ENCODE measurements at places on chromosomes 1 and 21.

- no peaks in the 10 kb centered on the region for H3K36me3 ChIP-seq
- no peak for DNase-seq
- H3K27me3 ChIP-seq = no peaks in the 10 kb centered on the region
- no peak overlapping the region for H3K27ac ChIP-seq
These were observed 317.1 kb upstream of the KAZN start for GRCh38 chr1:14281412-14281811.

DNA sequence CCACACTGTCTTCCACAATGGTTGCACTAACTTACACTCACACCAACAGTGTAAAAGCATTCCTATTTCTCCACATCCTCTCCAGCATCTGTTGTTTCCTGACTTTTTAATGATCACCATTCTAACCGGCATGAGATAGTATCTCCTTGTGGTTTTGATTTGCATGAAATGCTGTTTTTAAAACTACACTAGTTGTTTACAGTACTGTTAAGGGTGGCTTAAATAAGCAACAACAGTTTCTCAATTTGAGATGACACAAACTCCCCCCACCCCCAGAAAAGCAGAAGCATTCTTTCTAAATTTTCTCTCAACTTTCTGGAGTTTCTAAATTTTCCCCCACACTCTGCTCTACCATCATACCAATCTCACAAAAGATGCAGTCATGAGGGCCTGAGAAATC lies 7.1 kb upstream of the SLAMF7 start:
- H3K4me3 ChIP-seq = no peak overlapping the region
- H3K27me3 ChIP-seq = no peaks in the 10 kb centered on the region
- no peaks in the 10 kb centered on the region for H3K36me3 ChIP-seq
- H3K27ac ChIP-seq = no peak overlapping the region

- peak; percentile 86 for DNase-seq
- H3K27ac ChIP-seq = peak overlapping the region; percentile 16
- no peaks in the 10 kb centered on the region for H3K27me3 ChIP-seq
- no peak overlapping the region for H3K4me3 ChIP-seq
These were observed 137.7 kb upstream of the ADGRL2 start for GRCh38 chr1:81662913-81663526.

DNA sequence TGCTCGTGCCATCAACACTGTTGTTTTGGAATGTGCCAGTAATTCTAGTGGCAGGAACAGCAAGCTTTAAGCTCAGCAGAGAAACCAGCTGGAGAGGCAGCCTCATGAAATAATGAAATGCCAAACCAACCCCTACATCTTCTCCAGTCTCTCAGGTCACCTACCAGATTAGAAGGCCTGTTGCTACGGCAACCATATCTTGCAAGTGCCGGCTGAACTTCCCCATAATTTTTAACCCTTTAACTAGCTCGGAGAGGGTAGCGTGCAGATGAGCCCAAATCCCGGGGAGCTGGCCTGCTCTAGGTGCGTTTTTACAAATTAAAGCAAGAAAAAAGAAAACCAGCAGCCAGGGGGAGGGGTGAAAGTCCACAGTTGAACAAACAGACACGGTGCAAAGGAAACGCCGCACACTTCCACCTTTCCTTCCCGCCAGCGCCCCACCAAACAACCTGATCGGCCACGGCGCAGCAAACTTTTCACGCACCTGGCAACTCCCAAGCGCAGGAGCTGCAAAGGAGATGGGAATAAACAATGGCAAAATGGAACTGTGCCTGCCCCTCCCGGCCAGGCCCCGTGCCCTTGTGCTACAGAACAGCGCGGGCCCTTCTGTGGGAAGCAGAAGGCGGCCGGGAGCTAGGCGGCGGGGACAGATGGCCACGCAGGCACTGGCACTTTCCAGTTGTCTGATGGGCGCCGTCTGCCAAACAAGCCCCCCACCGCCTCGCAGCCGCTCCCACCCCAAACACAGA lies 50.1 kb downstream of the SSBP3 start:
- no peaks in the 10 kb centered on the region for H3K27me3 ChIP-seq
- peaks cover 1% of the 10 kb centered on the region for H3K36me3 ChIP-seq
- H3K27ac ChIP-seq = peak overlapping the region; percentile 72
- peak; percentile 92 for DNase-seq
- H3K4me3 ChIP-seq = no peak overlapping the region
- H3K4me1 ChIP-seq = peaks cover 28% of the 10 kb centered on the region

- H3K27me3 ChIP-seq = no peaks in the 10 kb centered on the region
- DNase-seq = peak; percentile 89
- peaks cover 11% of the 10 kb centered on the region for H3K4me1 ChIP-seq
- no peak overlapping the region for H3K27ac ChIP-seq
- H3K4me3 ChIP-seq = peak overlapping the region; percentile 18
These were observed 403 bp upstream of the PSEN2 start for GRCh38 chr1:226870026-226870400.

GRCh38 chr1:182003953-182004586 lies 57.4 kb downstream of the ZNF648 start:
- no peaks in the 10 kb centered on the region for H3K27me3 ChIP-seq
- no peaks in the 10 kb centered on the region for H3K4me1 ChIP-seq
- no peaks in the 10 kb centered on the region for H3K36me3 ChIP-seq
- no peak overlapping the region for H3K4me3 ChIP-seq

DNA sequence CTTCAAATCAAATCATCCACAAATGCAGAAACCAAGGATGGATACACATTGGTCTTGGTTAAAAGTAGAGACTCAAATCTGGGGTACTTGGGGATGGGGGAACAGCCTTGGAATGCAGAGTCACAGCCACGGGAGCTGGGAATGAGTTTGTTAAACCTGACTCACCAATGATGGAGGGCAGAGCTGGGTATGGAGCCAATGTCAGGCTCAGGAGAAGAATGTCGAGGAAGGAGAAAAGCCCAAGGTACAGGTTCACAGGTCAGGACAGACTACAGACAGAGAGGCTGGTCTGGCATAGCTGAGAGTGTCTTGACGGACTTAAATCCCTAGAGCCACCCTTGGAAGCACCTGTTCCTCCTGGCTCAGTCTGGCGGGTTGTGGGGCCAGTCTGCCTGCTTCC lies 237.6 kb downstream of the NTNG1 start:
- no peaks in the 10 kb centered on the region for H3K36me3 ChIP-seq
- no peaks in the 10 kb centered on the region for H3K4me1 ChIP-seq
- peak; percentile 15 for DNase-seq
- H3K4me3 ChIP-seq = no peak overlapping the region
- H3K27me3 ChIP-seq = no peaks in the 10 kb centered on the region

DNA sequence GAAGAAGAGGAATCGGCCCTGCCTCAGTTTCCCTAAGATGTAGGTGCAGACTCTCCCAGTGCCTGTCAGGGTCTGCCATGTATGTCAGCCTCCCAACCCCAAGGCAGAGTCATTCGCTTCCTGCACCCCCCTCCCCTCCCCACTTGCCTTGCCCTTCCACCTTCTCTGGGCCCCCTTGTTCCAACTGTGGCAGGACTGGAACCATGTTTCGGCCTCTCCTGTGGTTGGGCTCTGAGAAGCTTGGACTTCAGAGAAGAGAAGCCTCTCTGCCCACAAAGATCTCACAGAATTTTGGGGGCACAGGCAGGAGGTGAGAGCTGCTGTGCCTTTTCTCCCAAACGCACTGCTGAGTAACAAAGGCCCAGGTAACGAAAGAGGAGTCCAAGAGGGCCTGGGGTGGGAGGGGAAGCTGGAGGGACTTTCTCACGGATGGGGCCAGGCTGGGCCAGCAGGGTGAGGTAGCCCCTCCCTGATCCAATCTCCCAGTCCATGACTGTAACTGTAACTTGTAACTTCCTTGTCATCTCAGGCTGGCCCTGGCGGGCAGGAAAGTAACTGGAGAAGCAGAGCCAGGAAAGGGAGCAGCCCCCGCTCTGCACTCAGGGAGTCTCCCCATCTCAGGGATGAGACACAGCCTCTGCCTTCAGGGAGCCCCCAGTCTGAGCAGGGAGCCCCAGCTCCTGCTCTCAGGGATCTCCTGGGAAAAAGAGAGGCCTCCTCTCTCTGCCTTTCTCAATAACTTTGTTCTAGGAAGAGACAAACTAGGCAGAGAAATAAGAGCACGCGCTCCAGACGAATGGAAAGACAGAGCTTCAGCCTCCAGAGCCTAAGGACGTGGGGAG lies 11.3 kb downstream of the CRABP2 start:
- H3K4me3 ChIP-seq = no peak overlapping the region
- no peaks in the 10 kb centered on the region for H3K27me3 ChIP-seq
- peaks cover under 1% of the 10 kb centered on the region for H3K36me3 ChIP-seq
- DNase-seq = peak; percentile 92
- H3K27ac ChIP-seq = peak overlapping the region; percentile 69

DNA sequence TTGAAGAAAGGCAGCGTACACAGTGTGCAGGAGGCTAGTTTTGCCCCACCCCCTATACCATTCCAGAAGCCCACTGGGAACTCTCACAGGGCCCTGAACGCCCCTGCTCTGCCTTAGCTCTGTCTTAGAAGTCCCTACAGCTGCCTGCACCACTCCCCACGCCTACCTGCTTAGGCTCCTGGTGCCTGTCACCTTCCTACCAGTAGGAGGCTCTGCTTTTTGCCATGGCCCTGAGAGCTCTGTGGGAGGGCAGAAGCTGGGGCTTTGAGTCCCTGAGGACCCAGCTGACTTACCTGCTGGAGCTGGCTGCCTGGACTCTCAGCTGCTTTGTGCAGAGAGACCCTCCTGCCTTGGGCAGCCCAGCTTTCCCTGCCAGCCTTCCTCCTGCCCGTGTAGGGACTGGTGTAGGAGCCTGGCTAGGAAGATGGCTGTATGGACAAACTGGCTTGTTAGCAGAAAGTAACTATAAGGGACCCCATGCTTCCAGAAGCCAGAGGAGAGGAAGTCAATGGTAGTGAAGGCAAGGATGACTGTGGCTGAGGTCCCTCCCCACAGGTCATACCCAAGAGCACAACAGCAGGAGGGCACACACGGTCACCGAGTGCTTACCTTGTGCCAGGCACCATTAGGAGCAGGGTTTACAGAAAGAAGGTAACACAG lies 9.8 kb upstream of the CELSR2 start:
- peaks cover 13% of the 10 kb centered on the region for H3K36me3 ChIP-seq
- peaks cover 7% of the 10 kb centered on the region for H3K4me1 ChIP-seq
- H3K27me3 ChIP-seq = no peaks in the 10 kb centered on the region
- peak; percentile 88 for DNase-seq

- peak; percentile 79 for DNase-seq
- no peaks in the 10 kb centered on the region for H3K27me3 ChIP-seq
- H3K36me3 ChIP-seq = no peaks in the 10 kb centered on the region
- H3K4me1 ChIP-seq = peaks cover 2% of the 10 kb centered on the region
- peak overlapping the region; percentile 90 for H3K4me3 ChIP-seq
- peak overlapping the region; percentile 93 for H3K27ac ChIP-seq
These were observed 1.3 kb downstream of the FNBP1L start for GRCh38 chr1:93448983-93449804.

DNA sequence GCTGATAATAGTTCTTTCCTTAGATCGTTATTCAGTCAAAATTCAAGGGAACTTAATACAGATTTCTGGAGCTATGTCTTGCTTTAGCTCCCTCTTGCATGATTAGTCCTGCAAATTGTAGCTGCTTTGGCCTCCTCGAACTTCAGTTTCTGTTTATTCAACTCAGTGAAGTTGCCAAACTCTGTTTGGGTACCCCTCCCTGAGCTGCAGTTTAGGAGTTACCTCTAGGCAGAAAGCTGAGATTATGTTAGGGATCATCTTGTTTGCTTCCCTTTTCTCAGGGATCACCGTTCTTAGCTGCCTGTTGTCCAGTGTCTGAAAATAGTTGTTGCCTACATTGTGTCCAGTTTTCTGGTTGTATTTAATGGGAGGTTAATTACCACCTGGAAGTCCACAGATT lies 43.5 kb downstream of the SNX27 start:
- no peak for DNase-seq
- no peak overlapping the region for H3K27ac ChIP-seq
- H3K27me3 ChIP-seq = no peaks in the 10 kb centered on the region

DNA sequence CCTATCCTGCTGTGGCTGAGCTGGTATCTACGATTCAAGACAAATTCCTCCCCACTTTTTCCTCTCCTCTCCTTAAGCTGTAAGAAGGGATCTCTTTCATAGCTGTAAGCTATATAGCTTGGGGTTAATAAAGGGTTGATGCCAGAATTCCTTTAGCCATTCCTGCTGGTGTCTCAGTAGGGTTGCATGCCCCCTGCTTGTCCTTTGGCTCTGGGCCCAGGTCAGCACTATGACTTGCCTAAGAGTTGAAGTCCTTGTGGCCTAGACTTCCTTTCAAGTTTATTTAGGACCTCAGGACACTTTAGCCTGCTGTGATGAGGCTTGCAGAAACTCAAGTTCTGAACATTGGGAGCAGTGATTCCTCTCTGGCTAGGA lies 270.0 kb downstream of the AMY1C start:
- H3K36me3 ChIP-seq = no peaks in the 10 kb centered on the region
- H3K4me1 ChIP-seq = no peaks in the 10 kb centered on the region
- H3K27me3 ChIP-seq = no peaks in the 10 kb centered on the region
- H3K27ac ChIP-seq = no peak overlapping the region
- no peak overlapping the region for H3K4me3 ChIP-seq

GRCh38 chr1:89552471-89553081 lies 27.9 kb downstream of the LRRC8B start:
- no peak for DNase-seq
- H3K4me3 ChIP-seq = no peak overlapping the region
- no peaks in the 10 kb centered on the region for H3K36me3 ChIP-seq
- peaks cover 2% of the 10 kb centered on the region for H3K4me1 ChIP-seq

GRCh38 chr1:94045465-94046056 lies 75.4 kb downstream of the ABCA4 start:
- H3K36me3 ChIP-seq = no peaks in the 10 kb centered on the region
- peak; percentile 100 for DNase-seq
- H3K4me1 ChIP-seq = peaks cover 3% of the 10 kb centered on the region
- H3K27me3 ChIP-seq = no peaks in the 10 kb centered on the region
- no peak overlapping the region for H3K4me3 ChIP-seq
- no peak overlapping the region for H3K27ac ChIP-seq

- H3K4me3 ChIP-seq = no peak overlapping the region
- no peaks in the 10 kb centered on the region for H3K36me3 ChIP-seq
These were observed 3.0 kb upstream of the PADI3 start for GRCh38 chr1:17245816-17246325.

GRCh38 chr1:67484492-67484891 lies 54.3 kb upstream of the SERBP1 start:
- no peaks in the 10 kb centered on the region for H3K36me3 ChIP-seq
- no peak for DNase-seq
- no peaks in the 10 kb centered on the region for H3K4me1 ChIP-seq
- no peak overlapping the region for H3K4me3 ChIP-seq

DNA sequence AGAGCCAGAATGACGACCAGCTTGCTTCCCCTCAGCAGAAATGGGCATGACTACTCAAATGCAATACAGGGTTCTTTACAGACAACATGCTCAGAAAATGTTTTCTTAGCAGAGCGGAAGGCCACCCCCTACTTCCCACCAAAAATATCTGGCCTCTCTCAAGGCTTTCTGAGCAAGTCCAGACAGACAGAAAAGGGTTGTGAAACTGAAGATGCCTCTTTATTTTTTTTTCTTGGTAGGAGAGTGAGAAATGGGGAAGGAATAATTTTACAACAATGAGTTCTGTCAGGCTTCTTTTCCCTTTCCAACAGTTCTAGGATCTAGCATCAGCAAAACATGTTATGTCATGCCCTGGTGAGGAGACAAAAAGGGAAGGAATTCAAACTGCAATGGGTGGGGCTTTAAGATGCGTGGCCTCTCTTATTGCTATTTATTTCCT lies 172.0 kb upstream of the CAMK1G start:
- H3K4me3 ChIP-seq = no peak overlapping the region
- H3K27me3 ChIP-seq = no peaks in the 10 kb centered on the region
- DNase-seq = no peak
- H3K4me1 ChIP-seq = no peaks in the 10 kb centered on the region
- H3K36me3 ChIP-seq = no peaks in the 10 kb centered on the region

Measured in mesendoderm (in vitro differentiated cells).